ENCODE measurements at places on chromosomes 12 and 14.

- no peak for DNase-seq
These were observed 33.4 kb upstream of the ERGIC2 start for GRCh38 chr12:29414368-29414767.

DNA sequence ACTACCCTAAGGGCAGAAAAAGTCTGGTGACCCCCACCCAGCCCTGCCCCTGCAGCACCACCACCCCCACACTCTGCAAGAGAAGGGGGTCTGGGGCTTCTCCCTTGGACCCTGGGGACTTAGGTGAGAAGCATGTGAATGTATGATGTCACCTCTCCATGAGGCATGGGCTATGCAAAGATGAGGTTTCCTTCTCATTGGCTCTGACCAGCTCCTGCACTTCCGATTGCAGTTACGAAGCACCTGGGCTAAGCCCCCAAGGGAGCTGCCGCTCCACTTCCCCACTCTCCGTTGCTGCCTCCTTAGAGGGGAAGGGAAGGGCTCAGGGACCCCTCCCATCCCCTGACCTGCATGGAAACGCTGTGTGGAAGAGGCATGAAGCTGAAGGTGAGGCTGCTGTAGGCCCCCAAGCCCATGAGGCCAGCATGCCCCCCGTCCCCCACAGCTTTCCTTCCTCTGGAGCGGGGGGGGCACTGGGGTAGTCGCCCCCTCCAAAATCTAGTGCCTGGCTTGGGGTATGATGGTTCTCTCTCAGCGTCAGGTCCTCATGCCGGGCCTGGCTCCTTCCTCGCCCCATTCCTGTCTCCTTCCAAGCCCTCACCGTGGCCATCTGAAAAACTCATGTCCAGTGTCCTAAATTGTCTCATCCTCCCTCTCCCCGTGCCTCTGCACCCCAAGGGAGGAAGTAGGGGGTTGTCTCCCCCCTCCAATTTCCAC lies 5.5 kb upstream of the DDX23 start:
- DNase-seq, result no peak

- no peak for DNase-seq
These were observed 91.6 kb downstream of the KTN1 start for GRCh38 chr14:55671641-55672040.

DNA sequence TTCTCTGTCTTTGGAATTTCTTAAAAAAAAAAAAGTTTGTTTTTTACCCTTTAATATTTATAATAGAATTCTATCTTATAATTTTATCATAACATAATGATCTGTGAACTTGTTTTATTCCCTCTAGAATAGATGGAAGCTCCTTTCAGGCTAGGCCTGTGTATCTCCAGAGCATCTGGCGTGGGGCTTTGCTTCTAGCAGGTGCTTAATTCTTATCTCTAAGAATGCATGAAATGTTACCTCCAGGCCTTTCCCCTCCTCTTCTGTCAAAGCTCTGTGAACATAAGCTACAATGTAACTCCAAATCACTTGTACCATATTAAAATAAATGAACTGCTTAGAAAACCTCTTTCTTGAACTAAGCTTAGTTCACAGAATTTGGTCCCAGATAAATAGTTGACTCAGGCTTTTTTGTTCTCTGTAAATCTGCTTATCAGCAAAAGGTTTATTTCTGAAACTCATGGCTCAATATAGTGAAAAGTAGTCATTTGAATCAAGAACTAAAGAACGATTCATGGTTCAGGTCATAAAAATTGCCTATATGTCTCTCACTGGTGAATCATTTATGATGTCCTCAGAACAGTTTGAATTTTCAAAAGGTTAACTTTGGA lies 407.1 kb downstream of the TRHDE start:
- DNase-seq, result no peak

GRCh38 chr12:19190292-19191031 lies 60.9 kb downstream of the PLEKHA5 start:
- DNase-seq, result no peak

DNA sequence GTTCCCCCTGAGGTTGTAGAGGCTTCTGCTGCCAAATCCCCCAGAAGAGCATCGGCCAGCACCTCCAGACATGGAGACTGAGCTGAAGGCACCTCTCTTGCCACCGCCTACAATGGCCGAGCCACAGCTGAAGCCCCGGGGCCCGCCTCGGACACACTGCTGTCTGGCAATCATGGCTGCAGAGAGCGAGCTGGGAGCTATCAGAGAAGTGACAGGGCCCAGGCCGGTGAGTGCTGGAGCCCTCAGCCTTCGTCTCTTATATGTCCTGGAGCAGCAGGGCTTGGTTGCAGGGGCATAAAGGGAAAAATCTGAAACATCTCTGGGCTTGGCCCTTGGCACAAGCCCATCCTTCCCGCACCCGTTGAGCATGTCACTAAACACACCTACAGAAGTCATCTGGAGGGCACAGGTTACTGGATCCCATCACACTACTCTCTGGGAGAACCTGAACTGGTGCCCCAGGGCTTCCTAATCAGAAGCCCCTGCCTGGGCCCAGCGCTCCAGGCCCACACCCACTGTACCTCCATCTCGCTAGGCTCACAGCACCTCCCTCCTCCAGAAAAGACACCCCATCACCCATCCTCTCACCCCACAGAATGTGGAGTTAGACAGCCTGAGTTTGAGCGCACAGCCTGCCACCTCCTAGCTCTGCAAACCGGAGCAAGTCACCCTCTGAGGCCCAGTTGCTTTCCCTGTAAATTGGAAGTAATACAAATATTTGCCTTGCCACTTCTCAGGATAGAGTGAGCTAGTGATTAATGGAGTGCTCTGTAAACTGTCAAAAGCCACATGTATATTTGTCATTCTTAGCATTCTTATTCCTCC lies at the start of gene KRT4:
KRT4 (minus strand) TSS at position 232 of the 825 bp plus-strand sequence; CDS start at position 174, 58 bp downstream.
- DNase-seq, result no peak

DNA sequence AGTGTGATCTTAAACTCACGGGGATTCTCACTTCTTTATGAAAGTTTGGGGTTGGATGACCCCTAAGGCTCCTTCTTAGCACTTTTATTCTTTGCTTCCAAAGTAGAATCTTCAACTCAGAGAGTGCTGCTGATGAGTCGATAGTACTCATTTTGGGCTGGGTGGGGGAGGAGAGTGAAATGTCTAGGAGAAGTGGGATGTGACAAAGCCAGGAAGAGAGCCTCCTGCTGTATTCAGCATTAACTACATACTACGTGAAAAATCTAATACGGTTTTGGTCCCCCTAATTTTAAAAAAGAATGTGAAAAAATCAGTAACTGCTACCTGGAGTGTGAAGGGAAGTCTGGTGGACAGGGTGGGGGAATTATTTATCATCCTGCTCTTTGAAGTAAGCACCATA lies 148.3 kb downstream of the SAMD4A start:
- DNase-seq, result no peak

DNA sequence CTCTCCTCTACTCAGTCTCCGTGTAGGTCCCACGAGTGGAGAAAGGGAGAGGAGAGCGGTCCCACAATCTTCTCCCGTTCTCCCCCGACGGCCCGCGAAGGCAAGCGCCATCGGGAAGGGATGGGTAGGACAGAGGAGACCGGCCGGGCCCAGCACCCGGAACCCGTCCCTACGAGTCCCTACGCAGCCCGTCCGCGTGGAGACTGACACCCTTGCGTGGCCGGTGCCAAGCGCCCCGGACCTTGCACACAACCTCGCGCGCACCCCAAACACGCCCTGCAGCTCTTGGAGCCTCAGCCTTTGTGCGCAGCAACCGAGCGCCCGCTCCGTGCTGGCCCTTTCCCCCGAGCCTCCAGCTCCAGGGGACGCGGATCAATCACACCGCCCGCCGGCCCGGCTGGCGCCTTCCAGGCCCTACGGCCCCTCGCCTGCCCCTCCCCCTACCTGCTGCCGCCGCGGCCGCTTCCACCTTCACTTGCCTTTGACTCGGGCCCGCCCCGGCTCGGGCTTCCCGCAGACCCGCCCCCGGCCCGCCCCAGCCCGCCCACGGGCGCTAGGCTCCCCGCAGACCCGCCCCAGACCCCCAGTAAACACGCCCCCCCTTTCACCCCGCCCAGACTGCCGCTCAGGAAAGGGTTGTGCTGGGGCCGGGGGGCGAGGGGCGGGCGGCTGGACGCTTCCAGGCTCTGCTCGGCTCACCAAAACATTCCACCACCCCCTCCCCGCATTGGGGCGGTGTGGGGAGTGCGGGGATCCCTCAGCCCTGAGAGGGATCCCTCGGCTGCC lies at the start of gene NDRG2:
NDRG2 (minus strand) TSS at position 477 of the 786 bp plus-strand sequence. CDS start 1,746 bp downstream, outside the sequence.
- DNase-seq, result peak; percentile 66

GRCh38 chr14:51368721-51369163 lies 128.7 kb downstream of the TMX1 start:
- no peak for DNase-seq

DNA sequence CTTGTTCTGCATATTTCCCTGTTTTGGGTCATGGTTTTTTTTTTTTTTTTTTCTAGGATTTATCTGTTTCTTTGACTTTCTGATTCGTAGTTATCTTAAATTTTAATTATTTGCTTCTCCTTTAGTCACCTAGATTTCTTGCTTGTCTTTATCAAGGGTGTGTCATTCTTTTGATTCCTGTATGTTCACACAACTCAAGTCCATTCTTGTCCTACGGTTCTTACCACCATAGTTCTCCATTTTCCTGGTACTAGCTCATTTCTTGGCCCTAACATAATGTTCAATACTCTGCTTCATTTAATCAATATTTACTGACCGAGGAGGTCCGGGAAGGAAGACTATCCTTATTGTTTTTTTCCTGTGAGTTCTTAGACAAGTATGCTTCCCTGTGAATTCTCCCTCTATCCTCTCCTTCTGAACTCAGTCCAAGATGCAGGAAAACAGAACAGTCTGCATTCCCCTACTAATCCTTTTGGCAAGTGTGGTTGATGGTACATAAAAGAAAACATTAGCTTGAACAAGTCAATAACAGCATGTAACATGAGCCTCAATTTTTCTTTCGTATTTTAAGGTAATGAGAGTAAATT lies 1346.4 kb upstream of the SEL1L start:
- no peak for DNase-seq

GRCh38 chr14:42000450-42000849 lies 393.8 kb downstream of the LRFN5 start:
- DNase-seq, result no peak

DNA sequence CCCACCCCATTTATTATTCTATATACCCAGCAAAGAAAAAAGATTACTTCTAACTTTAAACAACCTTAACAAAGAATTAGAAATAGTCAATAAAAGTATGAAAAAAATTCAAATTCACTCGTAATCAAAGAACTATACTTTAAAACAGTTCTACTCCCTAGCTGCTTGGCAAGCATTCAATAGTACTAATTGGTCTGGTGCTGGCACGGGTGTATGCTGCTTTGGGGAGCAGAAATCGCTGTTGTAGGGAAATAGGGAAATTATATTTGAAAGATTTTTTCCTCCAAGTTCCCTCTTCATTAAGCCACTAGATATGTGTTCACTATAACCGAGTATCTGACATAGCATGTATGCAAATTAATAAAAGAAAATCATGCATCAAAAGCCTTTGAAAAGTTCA lies 65.7 kb downstream of the DICER1 start:
- no peak for DNase-seq

DNA sequence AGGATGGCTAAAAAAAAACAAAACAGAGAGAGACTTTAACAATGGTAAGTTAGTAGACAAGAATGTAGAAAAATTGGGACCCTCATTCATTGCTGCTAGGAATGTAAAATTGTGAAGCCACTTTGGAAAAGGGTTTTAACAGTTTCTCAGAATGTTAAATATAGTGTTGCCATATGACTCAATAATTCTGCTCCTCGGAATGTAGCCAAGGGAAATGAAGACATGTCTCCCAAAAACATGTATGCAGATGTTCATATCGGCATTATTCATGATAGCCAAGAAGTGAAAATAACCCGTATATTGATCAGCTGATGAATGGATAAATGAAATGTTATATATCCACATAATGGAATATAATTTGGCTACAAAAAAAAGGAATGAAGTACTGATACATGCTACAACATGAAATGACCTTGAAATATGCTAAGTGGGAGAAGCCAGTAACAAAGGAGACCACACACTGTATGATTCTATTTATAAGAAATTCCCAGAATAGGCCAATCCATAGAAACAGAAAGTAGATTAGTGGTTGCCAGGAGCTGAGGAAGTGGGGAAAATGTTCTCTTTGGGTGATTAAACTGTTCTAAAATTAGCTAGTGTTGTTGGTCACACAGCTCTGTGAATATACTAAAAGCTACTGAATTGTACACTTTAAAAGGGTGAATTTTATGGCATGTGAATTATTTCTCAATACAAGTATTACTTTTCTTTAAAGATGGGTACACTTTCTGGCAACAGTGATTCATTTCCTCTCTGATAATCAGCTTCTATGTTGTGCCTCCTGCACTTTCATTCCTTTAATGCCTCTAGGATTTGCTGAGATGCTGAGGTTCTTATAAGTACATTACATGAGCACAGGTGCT lies 132.5 kb downstream of the DAAM1 start:
- no peak for DNase-seq

DNA sequence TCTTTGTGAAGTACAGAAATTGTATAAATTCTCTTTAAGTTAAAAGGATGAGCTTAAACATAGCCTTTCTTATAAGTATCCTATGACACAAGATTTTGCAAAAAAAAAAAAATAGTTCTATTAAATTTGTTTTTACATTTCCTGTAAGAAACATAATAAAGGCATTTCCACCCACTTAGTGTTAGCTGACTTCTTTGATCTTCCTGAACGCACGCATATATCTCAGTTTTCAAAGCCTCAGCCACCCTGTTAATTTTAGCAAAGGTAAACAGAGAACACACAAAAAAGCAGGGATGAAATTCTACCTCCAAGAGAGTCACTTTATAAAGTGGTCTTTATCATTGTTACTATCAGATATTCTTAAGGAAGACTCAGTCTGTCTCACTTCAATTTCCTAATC lies 277.9 kb downstream of the MED13L start:
- DNase-seq, result no peak

- DNase-seq, result no peak
These were observed 9.1 kb downstream of the RILPL1 start for GRCh38 chr12:123524378-123524777.

- no peak for DNase-seq
These were observed 27.9 kb downstream of the TAOK3 start for GRCh38 chr12:118344829-118345228.

GRCh38 chr12:116538076-116538591 lies 21.0 kb upstream of the MAP1LC3B2 start:
- no peak for DNase-seq

GRCh38 chr12:15700595-15700994 lies 88.6 kb downstream of the EPS8 start:
- no peak for DNase-seq

GRCh38 chr12:123877968-123878367 lies 94.7 kb downstream of the CCDC92 start:
- no peak for DNase-seq

GRCh38 chr14:89240414-89240813 lies 176.6 kb downstream of the FOXN3 start:
- DNase-seq, result no peak
